GF-D8 (cell line): ENCODE measurements at places on chromosomes 2 and 18.

GRCh38 chr18:51711298-51711889 lies 513.9 kb upstream of the MEX3C start:
- no peak for DNase-seq

DNA sequence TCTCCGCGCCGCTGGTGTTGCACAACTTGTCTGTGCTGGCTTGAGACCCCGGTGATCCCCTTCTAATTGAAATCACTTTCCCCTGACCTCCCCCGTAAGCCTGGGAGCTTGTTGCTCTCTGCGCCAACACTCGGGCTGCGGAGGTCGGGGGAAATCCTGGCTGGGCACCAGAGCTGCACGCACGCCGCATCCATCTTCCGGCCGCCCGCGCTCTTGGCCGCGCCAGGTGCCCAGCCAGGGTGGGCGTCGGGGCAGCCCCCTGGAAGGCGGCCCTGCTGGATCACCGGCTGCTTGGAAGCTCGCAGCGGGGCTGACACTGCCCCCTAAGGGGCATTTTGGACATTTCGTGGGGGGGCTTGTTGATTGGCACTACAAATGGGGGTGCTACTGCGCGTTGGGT lies 280.3 kb upstream of the SKOR2 start:
- no peak for DNase-seq

DNA sequence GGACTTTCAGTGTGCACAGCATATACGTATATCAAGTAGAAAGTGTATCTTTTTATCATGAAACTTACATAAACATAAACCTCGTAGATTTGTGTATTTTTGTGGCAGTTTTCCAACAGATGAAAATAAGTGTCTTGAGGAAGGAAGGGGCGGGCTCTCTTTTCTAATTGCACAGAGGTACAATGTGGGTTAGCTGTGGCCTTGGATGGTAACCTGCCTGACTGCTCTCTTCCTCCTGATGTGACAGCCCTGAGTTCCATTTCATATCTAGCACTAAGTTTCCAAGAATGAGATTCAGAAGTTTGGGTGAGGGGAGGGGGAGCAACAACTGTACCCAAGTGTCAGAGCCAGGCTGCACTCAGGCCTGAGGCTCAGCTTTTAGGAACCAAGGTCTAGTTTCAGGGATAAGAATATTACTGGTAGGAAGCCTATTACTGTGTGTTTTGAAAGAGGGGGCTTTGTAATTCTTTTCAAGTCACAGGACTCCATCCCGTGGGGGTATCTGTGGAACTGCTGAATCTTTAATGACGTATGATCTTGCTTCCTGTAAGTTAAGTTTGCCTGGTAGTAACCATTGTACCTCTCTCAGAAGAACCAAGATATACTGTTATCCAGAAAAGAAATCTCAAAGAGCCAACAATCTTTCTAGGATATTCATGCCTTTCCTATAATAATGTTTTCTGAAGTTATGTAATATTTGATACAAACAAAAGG lies 483.7 kb downstream of the PTPRM start:
- DNase-seq = no peak

GRCh38 chr2:226325526-226325925 lies 474.1 kb downstream of the IRS1 start:
- peak; percentile 59 for DNase-seq

DNA sequence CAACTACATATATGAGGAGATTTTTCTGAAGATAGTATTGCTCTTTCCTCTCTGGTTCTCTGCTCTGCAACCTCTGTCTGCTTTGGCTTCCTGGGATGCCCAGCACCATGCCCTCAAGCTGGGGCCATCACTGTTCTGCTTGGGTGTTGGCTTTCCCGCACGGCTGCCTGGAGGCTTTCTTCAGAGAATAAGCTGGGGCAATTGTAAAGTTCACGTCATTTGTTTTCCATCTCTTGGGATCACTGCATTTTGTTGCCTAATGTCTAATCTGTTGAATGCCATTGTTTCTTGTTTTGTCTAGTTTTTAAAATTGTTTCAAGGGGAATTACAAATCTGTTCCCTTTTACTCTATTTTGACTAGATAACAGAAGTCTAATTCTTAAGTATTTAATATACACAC lies 437.3 kb upstream of the NRP2 start:
- DNase-seq = no peak

GRCh38 chr2:7976206-7976605 lies 705.6 kb upstream of the ID2 start:
- no peak for DNase-seq

- no peak for DNase-seq
Measured at GRCh38 chr2:144459937-144460336, 60.0 kb downstream of the ZEB2 start.

GRCh38 chr2:55109219-55109891 lies 59.1 kb upstream of the RTN4 start:
- no peak for DNase-seq

- DNase-seq = no peak
Measured at GRCh38 chr2:134372141-134372540, 118.3 kb downstream of the MGAT5 start.

GRCh38 chr2:27242614-27242951 lies 20.3 kb downstream of the SLC30A3 start:
- no peak for DNase-seq

GRCh38 chr2:235614900-235615712 lies 121.3 kb downstream of the AGAP1 start:
- no peak for DNase-seq

GRCh38 chr2:8198766-8199382 lies 483.0 kb upstream of the ID2 start:
- no peak for DNase-seq

DNA sequence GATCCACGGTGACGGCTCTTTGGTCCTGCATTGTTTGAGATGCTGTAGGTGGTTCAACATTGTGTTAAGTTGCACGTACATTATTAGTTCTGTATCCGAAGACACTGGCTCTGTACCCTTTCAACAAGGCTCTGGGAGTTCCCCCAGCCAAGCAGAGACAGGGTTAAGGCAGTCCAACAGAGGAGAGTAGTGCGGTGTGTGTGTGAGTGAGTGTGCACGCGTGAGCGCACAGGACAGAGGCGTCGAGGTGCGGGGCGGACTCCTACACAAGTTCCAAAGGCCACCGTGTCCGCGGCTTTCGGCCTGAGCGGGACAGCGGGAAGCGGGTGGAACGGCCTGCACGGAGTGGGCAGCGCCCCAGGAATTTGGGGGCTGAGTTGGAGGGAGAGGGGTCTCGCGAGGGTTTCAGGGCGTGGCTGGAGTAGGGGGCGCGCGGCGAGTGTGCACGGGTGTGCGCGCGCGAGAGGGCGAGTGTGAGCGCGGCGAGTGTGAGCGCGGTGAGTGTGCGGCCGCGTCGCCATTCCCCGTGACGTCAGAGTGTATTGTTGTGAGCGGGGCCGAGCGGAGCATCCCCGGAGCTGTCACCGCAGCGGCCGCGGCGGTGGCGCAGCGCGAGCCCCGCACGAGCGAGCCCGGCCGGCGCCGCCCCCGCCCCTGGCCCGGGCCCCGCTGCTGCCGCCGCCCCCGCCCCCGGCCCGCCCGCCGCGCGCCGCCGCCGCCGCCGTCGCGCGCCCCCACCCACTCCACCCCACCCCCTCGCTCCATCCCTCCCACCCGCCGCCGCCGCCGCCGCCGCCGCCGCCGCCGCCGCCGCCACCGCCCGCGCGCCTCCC lies at the start of gene ASXL3:
TSS of gene ASXL3 (plus strand) at position 535 of the 833 bp plus-strand sequence. CDS start 413 bp downstream, outside the sequence.
- DNase-seq = no peak

GRCh38 chr2:73075477-73076373 lies 4.2 kb upstream of the SFXN5 start:
- DNase-seq = no peak

GRCh38 chr2:19600506-19600905 lies 242.1 kb upstream of the OSR1 start:
- DNase-seq = no peak

DNA sequence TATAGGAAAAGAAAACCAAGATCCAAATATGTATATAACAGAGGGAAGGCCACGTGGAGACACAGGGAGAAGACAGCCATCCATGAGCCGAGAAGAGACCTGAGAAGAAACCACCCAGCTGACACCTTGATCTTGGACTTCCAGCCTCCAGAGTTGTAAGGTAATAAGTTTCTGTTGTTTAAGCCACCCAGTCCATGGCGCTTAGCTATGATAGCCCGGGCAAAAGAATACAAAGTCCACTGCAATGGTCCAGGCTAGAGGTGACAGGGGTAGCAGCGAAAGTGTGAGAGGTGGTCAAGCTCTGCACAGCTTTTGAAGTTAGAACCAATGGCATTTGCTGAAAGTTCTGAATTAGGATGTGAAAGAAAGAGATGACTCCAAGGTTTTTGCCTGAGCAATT lies 2.8 kb downstream of the MYOM1 start:
- DNase-seq = no peak

DNA sequence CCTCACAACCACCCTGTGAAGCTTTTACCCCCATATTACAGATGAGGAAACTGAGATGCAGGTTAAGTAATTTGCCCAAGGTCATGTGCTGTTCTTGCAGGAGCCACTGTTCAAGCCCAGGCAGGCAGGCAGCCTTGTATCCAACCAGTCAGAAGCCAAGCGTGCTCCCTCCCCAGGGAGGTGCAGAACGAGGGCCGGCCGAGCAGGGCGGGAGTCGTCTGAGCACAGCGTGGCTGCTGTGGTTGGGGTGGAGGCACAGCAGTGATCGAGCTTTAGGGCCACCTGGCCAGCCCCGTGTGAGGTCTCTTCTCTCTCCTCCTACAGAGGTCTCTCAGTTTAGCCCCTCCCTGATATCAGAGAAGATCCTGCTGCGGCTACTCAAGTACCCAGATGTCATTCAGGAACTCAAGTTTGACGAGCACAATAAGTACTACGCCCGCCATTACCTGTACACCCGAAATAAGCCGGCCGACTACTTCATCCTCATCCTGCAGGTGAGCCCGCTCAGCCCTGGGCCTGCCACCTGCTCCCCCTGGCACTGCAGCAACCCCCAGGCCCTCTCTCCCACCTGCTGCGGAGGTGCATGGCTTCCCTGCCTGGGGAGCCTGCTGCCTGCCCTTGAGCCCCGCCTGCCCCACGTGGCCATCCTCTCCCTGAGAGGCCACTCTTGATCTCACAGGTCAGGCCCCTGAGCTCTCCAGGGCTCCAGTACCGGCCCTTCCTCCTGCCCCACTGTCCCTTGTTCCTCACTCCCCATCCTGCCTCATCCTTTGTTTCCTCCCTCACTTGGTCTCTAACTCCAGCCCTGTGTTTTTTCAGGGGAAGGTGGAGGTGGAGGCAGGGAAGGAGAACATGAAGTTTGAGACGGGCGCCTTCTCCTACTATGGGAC lies 17.1 kb upstream of the CNNM3 start:
- DNase-seq = no peak

- DNase-seq = no peak
Measured at GRCh38 chr2:27904405-27904665, 13.8 kb downstream of the BABAM2 start.

DNA sequence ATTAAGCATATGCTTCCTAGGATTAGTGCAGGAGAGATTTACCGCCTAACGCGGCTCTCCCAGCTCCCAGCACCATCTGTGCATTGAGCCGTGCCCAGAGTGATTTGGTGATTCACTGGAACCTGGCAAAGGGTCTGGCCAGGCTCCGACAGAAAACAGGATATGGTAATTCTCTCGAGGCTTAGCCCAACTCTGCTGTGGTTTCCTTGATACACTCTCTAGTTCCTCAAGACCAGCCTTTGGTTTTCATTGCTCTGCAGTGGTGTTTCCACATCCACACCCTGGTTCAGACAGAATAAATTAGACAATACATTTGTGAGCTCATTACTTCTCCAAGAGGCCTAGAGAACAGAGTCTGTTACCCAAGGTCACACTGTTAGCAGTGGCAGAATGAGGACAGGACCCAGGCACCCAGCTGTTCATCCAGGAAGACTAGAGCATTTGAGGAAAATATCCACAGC lies 23.0 kb upstream of the SMAD2 start:
- peak; percentile 99 for DNase-seq

DNA sequence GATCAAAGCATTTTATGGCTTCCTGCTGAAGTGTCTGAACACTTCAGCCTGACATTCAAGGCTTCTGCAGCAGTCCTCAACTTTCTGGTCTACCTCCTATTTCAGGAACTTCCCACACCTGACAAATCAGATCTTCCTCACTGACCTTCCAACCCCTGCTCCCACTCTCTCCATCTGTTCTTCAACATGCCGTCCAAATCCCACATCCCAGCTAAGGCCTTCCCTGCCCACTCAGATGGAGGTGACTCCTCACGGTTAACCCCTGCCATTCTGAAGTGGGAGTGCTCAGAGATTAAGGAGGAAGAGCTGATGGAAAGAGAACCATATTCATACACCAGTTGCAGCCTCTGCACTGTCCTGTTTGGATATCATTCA lies 104.8 kb downstream of the POLR1A start:
- no peak for DNase-seq

GRCh38 chr18:8948471-8949149 lies 153.9 kb upstream of the NDUFV2 start:
- no peak for DNase-seq

DNA sequence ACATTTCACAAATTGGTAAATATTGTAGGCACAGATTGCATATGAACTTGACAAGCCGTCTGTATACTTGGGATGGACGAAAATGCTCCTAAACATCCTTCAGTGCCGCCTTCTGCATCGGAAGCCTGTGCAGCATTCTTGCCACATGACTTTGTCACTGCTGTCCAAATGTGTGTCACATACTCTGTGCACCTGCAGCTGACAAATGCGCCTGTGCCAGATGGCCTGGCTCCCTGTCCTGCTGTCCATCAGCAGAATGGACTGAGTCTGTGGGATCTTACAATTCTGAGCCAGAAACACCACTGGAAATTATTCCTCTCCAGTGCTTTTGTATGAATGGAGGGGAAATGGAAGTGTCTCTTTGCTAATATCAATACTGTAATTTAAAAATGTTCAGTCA lies 89.9 kb downstream of the DCDC2C start:
- DNase-seq = no peak

- DNase-seq = no peak
Measured at GRCh38 chr2:85807756-85808155, 54.0 kb downstream of the ATOH8 start.

DNA sequence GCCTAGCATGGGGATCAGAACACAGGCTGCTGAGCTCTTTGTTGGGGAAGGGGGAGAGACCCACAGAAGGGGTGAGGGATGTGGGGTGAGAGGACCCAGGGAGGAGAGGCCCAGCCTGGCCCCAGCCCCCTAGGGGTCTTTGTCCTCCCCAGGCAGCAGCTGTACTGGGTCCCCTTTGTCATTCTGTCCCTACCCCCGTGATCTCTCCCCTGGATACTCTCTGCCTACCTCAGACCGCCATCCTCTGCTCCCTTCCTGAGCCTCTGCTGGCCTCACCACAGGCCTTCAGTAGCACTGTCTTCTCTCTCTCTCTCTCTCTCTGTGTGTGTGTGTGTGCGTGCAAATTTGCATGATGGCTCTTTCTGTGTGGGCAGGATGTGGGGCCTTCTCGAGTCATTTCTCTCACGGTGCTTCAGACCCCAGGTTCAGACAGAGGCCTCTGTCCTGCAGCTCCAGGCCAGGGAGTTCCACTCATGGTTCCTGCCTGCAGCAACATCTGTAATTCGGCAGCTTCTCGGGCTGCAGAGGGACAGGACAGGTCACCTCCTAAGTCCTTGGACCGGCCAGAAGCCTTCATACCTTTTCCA lies 1.4 kb downstream of the PSD4 start:
- no peak for DNase-seq

DNA sequence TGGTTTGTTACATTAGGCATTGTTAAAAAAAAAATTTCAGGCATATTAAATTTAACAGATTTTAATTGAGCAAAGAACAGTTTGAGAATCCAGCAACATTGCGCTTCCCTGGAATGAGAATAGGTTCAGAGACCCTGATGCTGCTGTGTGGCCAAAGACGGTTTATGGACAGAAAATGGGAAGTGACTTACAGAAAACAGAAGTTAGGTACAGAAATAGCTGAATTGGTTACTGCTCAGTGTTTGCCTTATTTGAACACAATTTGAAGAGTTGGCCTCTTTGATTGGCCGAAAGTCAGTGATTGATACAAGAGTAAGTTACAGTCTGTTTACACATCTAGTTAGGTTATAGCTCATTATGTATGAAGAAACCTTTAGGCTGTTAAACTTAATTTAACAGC lies 6.0 kb upstream of the NEDD4L start:
- DNase-seq = no peak
